ENCODE measurements at places on chromosomes 13 and 19.

DNA sequence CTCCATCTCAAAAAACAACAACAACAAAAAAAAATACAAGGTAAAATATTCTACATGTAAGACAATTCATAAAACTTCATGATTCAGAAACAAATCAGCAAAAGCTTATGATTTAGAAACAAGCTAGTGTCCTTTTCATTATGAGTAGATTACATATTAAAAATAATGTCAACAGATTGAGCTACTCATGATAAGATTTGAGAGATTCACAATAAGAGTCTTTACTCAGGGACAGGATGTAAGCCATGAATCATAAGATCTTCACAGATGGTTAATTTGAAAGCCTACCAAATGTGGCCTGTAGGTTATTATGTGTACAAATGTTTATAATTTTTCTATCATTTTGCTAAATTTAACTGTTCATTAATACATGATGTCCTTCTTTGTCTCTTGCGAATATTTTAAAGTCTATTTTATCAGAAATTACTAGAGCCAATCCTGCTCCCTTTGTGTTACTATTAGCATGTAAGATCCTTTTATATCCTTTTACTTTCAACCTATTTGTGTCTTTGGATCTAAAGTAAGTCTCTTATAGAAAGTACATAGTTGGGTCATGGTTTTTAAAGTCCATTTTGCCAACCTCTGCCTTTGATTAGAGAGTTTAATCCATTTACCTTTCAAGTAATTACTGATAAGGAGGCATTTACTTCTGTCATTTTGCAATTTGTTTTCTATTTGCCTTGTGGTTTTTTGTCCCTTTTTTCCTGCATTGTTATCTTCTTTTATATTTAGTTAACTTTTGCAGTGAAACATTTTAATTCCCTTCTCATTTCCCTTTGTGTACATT, 68.3 kb upstream of the RXFP2 start:
- DNase-seq = no peak

DNA sequence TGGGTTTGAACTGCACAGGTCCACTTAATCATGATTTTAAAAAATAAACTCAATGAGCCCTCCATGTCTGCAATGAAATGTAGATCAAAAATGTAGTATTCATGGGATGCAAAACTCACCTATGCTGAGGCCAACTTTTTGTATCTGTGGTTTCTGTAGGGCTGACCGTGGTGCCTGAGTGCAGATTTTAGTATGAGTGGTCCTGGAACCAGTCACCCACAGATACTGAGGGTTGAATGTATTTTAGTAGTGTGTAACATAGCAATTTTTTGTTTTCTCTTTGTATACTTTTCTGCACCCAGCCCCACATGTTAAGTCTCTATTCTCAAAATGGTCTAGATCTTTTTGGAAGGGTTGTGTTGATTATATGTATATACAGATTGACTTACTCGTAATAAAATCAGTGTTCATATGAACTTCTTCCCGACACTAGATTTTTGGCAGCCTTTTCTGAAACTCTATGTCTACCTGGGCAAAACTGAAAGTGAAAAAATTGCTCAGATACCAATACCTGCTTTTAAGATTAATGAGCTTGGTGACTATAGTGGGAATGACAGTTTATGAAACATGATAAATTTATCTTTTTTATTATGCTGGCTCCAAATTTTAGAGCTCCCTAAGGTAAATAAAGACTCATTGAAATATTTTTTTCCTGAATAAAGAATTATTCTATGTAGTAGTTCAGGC, 51.6 kb downstream of the DNAJC15 start:
- no peak for DNase-seq

GRCh38 chr13:40120288-40120687, 464.8 kb downstream of the COG6 start:
- DNase-seq = no peak

- no peak for DNase-seq
Measured at GRCh38 chr13:111915104-111915551, 151.8 kb upstream of the SOX1 start.

- DNase-seq = no peak
Measured at GRCh38 chr13:34241332-34241731, 423.4 kb downstream of the RFC3 start.

DNA sequence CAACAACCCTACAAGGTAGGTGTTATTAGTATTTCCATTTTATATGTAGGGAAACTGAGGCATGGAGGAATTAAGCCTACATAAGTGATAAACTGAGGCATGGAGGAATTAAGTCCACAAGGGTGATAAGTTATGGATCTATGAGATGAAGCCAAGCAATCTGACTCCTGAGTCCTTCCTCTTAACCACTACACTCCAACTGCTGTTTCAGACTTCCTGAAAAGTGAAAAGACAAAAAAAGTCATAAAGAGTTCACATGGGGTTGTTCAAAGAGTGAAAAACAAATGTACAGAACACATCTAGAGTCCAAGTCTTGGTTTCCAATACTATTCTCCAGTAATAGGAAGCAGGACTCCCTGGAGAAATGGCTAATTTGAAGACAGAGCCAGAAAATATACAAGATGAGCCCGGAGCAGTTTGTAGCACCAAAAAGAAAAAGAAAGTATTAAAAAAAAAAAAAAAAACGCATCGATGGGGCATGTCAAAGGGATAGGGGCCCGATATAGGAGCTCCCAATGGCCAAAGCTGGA, 12.1 kb downstream of the CRYL1 start:
- DNase-seq = no peak

DNA sequence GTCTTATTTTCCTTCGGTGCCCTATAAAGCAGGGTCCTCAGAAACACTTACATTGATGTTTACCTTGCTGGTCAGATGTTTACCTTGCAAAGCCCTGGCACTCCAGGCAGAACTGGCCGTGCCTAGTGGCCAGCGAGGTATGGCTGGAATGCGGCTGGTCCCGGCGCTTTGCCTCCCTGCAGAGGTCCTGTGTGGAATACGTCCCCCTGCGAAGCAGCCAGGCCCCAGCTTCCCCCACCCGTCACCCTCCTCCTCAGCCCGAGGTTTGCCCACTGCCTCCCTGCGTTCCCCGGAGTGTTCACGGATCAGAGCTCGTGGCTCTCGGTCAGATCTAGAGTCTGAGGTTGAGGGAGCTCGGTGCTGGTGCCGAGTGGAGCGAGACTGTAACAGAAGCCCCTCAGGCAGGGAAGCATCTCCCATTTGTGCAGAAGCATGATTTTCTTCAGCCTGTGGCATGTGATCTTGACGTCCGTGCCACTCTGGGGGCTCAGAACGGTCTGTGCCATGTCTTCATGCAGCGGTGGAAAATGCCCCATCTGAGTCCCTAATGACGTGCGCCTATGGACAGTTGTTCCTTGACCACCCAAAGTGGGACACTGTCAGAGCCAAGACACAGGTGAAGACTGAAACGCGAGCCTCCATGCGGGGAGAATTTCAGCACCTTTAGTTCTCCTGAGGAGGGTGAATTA, 54.8 kb upstream of the SOX1 start:
- DNase-seq = no peak

GRCh38 chr19:280541-281009, 10.6 kb downstream of the PLPP2 start:
- no peak for DNase-seq

DNA sequence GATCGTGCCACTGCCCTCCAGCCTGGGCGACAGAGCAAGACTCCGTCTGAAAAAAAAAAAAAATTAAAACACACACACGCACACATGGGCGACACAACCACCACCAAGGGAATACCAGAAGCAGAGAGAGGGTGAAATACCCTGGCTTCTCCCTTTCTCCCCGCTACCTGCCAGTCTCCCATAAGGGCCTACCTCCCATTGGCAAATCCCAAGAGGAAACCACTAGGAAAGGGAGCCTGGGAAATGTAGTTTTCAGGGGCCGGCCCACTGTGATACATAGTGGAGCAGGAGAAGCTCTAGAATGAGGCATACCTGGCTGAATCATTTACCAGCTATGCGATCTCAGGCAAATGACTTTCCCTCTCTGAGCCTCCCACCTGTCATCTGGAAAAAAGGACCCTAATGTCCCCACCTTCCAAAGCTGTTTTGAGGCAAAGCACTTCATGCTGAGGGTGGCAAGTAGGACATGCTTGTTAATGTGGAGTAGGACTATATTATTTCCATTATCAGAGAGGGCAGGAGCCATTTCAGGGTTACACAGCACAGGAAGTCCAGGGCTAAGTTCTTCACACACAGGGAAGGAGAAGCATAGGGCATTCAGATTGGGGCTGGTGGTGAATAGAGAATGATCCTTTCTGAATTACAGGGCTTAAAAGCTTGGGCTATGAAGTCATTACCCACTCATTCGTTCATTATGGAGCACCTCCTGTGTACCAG, 14.3 kb upstream of the HNRNPUL1 start:
- no peak for DNase-seq

DNA sequence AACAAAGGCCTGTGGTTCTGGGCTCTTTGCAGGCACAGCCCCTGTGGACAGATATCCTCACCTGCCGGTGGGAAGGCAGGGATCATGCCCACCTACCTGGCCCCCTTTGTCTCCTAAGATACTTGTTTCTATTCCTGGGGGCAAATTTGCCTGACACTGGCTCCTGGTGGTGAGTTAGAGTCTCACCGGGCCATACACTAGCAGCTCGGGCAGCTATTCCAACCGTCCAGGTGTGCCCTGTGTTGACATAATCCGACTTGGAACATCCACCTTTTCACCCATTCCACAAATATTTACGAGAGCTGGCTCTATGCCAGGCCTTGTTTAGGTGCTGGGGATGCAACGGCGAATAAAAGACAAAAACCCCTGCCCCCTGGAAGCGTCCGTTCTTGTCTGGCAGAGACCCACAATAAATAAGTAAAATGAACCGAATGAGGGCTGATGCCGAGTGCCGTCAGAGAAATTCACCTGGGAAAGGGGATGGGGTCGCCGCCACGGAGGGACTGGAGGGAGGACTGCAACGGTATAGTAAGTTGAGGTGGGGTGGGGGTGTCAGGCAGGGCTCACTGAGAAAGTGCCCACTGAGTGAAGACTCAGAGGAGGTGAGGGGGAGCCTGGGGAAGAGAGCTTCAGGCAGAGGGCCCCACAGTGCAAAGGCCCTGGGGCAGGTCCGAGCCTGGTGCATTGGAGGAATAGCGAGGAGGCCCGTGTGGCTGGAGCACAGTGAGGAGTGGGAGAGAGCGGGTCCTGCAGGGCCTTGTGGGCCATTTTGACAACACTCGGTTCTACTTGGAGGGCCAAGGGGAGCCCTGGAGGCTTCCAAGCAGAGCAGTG, 43.2 kb upstream of the RANBP3 start:
- DNase-seq = no peak

DNA sequence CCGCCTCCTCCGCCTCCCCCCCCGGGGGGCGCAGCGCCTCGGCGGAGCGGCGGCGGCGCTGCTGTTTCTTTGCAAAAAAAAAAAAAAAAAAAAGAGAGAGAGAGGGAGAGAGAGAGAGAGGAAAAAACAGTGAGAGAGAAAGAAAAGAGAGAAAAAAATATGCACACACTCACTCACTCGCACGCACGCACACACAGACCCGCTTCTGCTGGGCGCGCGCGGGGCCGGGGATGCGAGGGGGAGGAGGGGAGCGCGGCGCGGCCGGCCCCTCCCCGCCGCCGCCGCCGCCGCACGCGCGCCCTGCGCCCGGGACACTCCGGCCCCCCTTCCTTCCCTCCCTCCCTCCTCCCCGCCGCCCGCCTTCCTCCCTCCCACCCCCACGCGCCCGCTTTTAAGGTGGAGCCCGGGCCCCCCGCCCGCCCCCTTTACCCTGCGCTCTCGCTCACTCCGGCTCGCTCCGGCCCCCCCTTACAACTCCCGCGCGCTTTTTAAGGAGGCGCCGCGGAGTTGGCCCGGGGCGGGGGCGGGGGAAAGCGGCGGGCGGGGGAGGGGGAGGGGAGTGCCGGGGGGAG, at the start of gene SAMD1:
TSS of gene SAMD1 (minus strand) at position 243 of the 572 bp plus-strand sequence.
- peak; percentile 34 for DNase-seq

DNA sequence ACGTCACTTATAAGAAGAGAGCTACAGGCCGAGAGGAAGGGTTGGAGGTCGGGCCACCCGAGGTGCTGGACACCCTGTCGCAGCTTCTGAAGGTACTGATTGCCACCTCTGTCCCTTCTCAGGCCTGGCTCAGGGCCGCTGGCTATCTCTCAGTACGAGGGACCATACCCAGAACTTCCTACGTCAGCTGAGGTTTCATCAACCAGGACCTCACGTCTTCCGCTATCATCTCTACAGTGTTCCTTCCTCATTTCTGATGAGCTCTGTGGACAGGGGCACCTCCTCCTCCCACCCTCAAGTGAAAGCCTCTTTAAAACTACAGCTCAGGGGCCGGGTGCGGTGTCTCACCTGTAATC, 58.2 kb upstream of the USE1 start:
- no peak for DNase-seq

GRCh38 chr19:41335467-41335866, 18.3 kb downstream of the TGFB1 start:
- no peak for DNase-seq

- DNase-seq = no peak
Measured at GRCh38 chr13:48975101-48975855, 434 bp upstream of the FNDC3A start.

DNA sequence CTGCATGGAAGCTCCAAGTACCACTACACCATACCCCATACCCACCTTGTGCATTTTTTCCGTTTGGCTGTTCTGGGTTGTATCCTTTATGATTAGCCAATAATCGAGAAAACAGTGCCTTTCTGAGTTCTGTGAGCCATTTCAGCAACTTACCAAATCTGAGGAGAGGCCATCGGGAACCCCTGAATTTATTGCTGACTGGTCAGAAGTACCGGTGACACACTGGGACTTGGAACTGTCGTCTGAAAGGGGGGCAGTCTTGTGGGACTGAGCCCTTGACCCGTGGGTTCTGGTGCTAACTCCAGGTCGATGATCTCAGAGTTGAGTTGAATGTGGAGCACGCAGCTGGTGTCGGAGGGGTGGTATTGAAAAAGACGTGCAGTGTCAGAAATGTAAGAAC, 15.0 kb downstream of the UPF3A start:
- no peak for DNase-seq

DNA sequence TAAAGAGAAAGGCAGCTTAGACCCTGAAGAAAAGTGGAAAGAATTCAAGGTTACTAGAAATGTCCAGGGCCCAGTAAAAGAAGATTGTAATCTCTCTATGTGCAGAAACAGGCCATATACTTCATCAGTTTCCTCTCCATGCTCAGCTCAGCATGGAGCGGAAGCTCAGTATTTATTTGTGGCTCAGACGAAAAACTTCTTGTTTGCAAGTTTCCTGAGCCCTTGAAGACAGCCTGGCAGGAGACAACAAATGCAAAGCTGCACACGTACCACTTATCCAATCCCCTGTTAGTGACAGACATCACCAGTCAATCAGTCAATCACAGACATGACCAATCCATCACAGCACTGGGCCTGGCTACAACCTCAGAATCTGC, 8.1 kb upstream of the KLF2 start:
- no peak for DNase-seq

DNA sequence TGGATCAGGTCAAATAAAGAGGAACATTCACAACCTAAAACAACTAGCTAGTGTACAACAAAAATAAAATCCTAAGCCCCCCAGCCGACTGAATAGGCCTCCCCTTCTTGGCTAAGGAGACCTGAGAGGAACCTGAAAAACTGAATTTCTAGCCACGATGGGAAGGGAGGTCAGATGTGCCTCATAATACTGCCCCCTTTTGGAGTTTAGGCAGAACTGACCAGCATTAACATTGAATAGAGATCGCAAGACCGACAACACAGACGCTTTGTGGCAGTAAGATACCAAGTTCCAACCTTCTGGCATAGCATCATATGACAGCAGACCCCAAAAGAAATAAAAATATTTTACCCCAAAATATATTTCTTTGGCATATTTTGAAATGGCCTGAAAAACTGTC, 15.9 kb downstream of the CBY2 start:
- DNase-seq = no peak
